Colonic mucosa (tissue), 4 donors: ENCODE measurements at places on chromosomes 5 and 9. TPM values are rescaled to one million over a fixed set of nuclear protein-coding genes. Genes with fewer than 3 reads are reported as not detected.

Gene SOX30
- total RNA-seq: 0.42 TPM

Gene LRRC19
- total RNA-seq: 130 TPM

Gene CNTNAP3
- 1.6 TPM for total RNA-seq

Gene PAIP2
- 49.7 TPM for total RNA-seq

Gene GBGT1
- total RNA-seq: 4.8 TPM

Gene SPINK5
- total RNA-seq: 25.6 TPM

Gene SLC25A2
- 1.1 TPM for total RNA-seq

Gene LARP1
- total RNA-seq: 116 TPM

Gene PDZD2
- total RNA-seq: 2.3 TPM

Gene TPPP
- 4.0 TPM for total RNA-seq

Gene DMRT3
- not detected for total RNA-seq

Gene IFNK
- total RNA-seq: not detected

Gene FBP2
- not detected for total RNA-seq

Gene SKIC3
- total RNA-seq: 51.3 TPM

Gene SPTLC1
- 77.2 TPM for total RNA-seq

Gene WDR31
- total RNA-seq: 3.0 TPM
